Renal cortex interstitium (tissue), 15 donors: ENCODE measurements at places on chromosomes 7 and 10.

DNA sequence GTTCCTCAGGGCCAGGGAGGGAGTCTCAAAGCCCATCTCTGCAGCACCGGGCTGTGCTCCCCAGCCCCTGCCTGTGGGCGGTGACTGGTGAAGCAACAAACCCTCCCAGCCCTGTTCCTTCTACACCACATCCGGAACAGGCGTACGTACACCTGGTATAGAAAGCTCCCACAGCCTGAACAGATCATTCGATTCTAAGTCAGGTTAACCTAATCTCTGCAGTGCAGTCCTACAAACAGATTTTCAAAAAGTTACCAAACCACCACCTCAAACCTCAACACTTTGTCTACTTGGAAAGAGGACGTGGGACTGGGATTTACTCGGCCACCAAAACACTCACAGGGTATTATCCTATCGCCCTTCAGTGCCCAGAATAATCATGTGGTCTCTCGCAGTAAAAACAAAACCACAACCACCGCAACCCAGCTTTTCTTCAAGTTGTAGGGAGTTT is 238.4 kb downstream of the DIP2C start:
- DNase-seq = peak; percentile 9

- DNase-seq = no peak
Measured at GRCh38 chr10:42149722-42150427, 488.5 kb downstream of the ZNF33B start.

DNA sequence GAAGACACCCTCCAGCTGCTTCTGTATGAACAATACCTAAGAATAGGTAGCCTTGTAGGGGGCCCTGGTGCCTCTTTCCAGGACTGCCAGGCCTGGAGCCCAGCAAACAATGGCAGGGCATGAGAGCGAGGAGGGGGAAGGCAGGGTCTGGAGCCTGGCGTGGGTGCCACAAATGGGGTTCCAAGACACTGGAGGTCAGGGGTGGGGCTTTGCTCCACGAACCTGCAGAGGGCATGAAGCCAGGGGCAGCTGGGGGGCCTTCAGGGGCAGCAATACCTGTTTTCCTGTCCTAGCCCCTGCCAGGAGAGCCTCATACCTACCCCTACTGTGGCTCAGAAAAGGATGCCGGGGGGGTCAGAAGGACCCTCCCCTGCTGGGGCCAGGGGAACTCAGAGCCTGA is 61.6 kb downstream of the SLC29A4 start:
- DNase-seq = no peak

- no peak for DNase-seq
Measured at GRCh38 chr10:114048472-114048871, 4.8 kb downstream of the ADRB1 start.

DNA sequence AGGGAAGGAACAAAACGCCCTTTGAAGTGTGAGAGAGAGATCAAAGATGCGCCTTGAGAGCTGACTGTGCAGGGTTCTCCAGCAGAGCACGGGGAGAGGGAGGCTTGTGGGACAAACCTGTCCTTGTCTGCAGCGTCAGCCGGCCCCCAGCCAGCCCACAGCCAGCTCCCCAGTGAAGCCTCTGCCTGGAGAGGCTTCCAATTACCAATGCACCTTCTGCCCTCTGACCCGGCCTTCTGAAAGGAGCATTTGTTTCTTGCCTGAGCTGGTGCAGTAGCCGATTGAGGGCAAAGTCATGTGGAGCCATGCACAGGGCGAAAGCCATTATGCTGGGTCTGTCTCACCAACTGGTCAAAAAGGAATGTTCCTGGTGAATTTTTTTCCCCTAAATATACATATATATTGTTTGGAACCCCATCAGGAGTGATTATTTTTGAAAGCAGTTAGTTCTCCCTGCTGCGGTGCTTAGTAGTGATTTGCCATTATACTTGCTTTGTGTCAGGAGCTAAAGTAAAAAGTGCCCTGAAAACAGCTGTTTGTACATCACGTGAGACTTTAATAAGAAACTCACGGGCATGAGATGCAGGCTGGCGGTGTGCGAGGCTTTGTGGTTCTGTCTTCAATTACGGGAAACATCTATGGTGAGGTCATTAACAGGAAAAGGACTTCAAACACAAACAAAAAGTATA is 268.6 kb downstream of the KLF6 start:
- DNase-seq = no peak

GRCh38 chr7:50664461-50664922 is 99.3 kb upstream of the DDC start:
- DNase-seq = no peak

GRCh38 chr7:30630986-30631385 is 36.3 kb downstream of the GARS1 start:
- no peak for DNase-seq

- no peak for DNase-seq
Measured at GRCh38 chr10:21173802-21174714, 276.9 kb upstream of the NEBL start.

GRCh38 chr10:58833771-58834561 is 321.3 kb downstream of the BICC1 start:
- DNase-seq = no peak

- DNase-seq = no peak
Measured at GRCh38 chr7:2106924-2107323, 125.8 kb downstream of the MAD1L1 start.

- no peak for DNase-seq
Measured at GRCh38 chr10:131073469-131074035, 238.0 kb downstream of the TCERG1L start.

DNA sequence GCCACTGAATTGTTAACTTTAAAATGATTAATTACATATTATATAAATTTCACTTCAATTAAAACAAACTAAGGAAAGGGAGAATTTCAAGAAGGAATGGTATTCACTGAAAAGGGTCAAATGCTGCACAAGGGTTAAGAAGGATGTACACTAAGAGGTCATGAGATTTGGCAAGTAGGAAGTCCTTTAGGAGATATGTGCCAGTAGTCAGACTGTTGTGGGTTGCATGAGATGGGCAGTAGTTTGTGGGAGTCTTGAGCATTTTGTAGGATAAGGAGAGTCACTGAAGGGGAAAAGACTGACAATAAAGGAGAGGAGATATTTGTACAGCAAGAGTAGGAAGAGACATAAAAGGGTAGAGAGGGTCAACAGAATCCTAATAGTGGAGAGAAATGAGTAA is 12.4 kb upstream of the PTPN12 start:
- no peak for DNase-seq

- DNase-seq = no peak
Measured at GRCh38 chr7:130369831-130370550, 10.3 kb upstream of the CPA1 start.

DNA sequence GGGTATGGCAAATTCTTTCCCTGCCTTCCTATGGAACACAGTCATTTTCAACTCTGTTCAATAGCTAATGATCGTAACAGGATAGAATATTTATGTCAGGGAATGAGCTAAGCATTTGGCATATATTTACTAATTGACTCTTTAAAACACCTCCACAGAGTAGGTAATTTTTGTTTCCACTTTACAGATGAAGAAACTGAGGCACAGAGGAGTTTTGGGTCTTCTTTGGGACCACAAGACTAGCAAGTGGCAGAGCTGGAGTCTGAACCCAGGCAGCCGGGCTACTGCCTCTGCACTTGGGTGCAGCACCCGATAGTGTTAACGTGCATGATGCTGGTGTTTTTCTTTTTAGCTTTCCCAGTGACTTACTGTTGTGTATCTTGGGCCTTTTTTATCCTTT is 384.0 kb downstream of the SFMBT2 start:
- DNase-seq = no peak

DNA sequence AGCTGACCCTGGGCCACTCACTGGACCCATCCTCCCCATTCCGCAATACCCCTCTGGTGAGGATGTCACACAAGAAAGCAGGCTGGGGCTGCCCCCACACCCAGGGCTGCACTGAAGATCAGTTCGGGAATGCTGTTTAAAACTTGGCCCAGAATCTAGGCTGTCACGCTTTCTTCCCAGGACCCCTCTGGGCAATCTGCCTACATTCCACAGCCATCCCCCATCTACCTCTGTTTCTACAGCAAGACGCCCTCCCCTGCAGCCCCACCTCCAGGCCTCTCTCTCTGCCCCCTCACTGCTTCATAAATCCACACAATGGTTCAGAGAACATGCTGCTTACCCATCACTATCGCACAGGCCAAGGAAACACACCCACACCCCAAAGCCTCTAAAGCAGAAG is 36.1 kb downstream of the XPNPEP1 start:
- DNase-seq = no peak

GRCh38 chr10:67864607-67865371 is 19.7 kb upstream of the SIRT1 start:
- DNase-seq = no peak

DNA sequence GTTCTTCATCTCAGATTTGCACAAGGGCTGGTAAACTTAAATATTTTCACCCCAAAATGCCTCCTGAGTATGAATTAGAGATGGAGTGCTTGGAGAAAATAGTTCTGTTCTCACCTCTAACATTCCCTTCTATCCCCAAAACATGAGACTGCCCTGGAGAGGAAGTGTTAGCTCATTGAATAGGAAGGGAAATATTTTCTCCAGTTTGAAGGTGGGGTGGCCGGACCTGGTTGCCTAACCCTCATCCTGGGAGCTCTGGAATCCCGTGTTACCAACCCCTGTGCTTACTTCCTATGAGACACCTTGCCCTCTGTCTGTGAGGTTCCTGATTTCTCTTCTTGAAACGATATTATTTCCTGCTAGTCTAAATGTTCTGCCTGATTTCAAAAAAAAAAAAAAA is 779 bp downstream of the IFIT2 start:
- DNase-seq = no peak

DNA sequence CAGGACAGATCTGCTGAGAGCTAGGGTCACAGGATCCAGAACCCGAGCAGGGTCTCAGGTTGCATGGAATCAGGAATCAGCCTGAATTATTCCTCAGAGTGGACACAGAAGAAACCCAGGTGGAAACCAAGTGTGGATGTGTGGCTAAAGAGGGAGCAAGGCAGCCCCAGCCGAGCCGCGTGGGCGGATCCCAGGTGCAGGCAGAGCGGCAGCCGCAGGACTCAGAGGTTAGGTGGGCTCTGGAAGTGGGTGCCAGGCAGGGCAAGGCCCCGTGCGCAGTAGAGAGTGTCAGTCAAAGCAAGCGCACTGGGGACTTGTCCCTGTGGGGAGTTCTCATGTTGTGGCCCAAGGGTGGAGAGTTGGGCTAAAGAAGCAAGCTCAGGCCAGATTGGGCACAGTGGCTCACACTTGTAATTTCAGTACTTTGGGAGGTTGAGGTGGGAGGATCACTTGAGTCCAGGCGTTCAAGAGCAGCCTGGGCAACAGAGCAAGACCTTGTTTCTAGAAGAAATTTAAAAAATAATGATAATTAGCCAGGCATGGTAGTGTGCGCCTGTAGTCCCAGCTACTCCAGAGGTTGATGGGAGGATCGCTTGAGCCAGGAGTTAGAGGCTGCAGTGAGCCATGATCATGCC is 125.9 kb downstream of the CUL2 start:
- no peak for DNase-seq

DNA sequence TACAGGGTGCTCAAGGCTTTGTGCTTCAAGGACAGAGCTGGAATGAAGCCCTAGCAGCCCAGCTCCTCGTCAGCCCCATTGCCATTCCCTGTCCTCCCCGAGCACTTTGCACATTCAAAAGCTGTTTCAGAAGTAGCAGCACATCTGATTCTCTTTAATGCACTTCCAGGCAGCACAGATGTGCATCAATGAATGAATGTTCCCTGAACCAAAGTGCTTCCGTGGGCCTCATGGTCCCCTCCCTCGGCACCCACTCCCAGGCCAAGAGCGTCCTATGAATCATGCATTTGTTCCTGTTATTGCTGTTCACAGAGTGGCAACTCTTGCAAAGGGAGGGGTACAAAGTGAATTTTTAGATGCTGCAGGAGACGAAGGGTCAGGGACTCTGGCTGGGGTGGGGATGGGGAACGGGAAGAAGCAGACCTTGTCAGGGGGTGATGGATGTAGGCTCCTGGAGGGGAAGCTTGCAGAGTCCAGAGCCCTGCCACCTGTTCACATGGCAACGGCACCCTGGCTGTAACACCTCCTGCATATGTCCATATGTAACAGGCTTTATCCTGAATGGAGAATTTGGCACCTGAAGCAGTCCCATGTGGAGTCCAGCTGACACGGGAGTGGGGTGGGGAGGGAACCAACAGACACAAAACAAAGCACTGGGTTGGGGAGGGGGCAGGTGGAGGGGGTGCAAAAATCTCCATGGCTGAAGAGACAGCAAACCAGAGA is 62.2 kb upstream of the BAIAP2L1 start:
- DNase-seq = no peak

- no peak for DNase-seq
Measured at GRCh38 chr7:139591550-139592195, 68.2 kb downstream of the CLEC2L start.

DNA sequence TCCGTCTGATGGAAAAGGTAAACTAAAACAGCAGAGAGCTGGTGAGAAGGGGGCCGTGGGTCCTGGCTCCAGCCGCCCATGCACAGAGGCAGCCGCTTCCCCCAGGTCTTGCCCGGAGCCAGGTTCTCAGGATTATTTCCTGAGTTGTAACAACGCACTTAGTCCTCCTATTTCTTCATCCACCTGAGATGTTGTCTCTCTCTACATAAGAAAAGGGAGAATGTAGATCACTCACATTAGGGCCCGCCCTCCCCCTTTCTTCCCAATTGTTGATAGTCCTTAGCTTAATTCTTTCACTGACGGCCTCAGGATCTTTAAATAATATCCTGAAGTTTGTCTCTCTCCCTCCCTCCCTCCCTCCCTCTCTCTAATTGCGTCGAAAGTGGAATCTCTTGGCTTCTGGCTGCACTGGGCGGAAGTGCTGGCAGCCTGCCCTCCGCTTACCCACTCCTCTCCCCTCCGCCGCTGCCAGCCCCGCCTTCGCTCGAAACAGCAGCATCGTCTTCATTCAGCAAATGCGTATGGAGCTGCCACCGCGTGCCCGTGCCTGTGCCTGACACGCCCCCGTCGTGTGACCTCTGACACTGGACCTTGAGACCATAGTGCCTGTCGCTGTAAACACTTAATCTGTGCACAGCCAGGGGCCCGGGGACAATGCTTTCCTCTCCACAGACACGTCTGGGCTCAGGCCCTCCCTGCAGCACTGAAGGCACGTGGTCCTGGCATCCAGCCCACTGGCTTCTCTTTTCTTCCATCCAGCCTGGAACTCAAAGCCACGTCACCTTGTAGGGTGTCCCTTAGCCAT is 174.5 kb upstream of the PPP2R2D start:
- DNase-seq = peak; percentile 56

GRCh38 chr7:142511801-142512200 is 237.5 kb upstream of the PRSS1 start:
- no peak for DNase-seq
